Muscle of leg (tissue), 16 donors: ENCODE measurements at places on chromosomes 6 and 20. TPM values are rescaled to one million over a fixed set of nuclear protein-coding genes. Genes with fewer than 3 reads are reported as not detected.

DNA sequence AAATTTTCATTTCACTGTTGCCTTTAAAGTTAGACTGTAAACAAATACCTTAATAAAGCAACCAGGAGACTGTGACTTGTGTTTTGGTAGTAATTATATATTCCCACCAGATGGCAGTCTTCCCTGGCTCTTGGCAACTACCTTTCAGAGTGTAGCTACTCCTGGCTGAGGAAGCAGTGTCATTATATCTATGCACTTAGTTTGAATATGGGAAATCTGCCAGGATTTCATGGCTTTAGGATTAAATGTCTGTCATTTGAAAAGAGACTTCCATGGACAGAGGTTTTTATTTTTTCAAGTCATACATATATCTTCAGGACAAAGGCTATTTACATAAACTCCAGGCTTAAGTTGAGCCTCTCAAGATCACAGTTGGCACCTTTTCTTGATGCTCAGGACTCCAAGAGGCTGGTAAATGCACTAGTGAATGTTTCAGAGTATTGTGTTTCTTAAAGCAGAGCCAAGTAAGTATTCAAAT lies 160.1 kb downstream of the C6orf58 start:
- H3K36me3 ChIP-seq = no peaks in the 10 kb centered on the region
- no peak overlapping the region for H3K27ac ChIP-seq
- H3K27me3 ChIP-seq = no peaks in the 10 kb centered on the region
- DNase-seq = peak; percentile 81

DNA sequence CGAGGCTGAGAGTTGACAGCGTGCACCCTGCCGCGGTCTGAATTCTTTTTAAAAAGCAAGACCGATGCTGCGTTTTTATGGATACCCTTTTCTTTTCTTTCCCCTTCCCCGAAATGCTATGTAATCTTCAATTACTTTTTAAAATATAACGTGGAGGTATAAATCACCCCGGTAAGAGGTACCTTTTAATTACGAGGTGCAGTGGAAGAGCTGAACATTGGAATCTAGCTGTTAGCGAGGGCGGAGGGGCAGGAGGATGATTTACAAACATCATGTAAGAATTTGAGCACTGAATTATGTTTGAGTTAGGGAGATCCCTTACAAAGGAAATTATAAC lies 1.2 kb downstream of the EYA2 start:
- H3K27ac ChIP-seq = no peak overlapping the region
- H3K4me1 ChIP-seq = peaks cover 9% of the 10 kb centered on the region
- no peaks in the 10 kb centered on the region for H3K36me3 ChIP-seq
- H3K27me3 ChIP-seq = peaks cover 37% of the 10 kb centered on the region
- DNase-seq = no peak

- no peaks in the 10 kb centered on the region for H3K36me3 ChIP-seq
- H3K27ac ChIP-seq = no peak overlapping the region
- H3K4me3 ChIP-seq = no peak overlapping the region
- H3K27me3 ChIP-seq = no peaks in the 10 kb centered on the region
- no peaks in the 10 kb centered on the region for H3K4me1 ChIP-seq
- DNase-seq = no peak
These were observed 133.9 kb upstream of the PTPRT start for GRCh38 chr20:43323592-43323991.

DNA sequence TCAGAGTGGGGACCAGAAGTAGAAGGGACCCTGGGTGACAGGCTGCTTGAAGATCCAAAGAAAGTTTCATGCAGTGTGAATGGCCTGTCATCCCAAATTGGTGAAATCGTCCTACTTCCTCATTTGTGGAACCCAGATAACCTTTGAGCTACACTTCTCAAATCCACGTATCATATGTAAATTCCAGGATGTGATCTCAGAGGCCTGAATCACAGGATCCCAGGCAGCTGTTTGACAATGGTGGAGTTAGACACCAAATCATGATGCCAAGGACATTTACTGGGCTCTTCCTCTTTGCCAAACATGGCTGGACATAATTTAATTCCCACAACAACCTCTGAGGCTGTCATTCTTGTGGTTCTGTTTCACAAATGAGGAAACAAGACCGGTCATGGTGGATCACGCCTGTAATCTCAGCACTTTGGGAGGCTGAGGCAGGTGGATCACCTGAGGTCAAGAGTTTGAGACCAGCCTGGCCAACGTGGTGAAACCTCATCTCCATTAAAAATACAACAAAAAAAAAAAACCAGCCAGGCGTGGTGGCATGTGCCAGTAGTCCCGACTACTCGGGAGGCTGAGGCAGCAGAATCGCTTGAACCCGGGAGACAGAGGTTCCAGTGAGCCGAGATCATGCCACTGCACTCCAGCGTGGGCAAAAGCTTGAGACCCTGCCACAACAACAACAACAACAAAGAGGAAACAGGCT lies 39.9 kb upstream of the TTPAL start:
- H3K27me3 ChIP-seq = peaks cover 6% of the 10 kb centered on the region
- no peak overlapping the region for H3K4me3 ChIP-seq
- H3K36me3 ChIP-seq = no peaks in the 10 kb centered on the region
- DNase-seq = no peak
- H3K4me1 ChIP-seq = no peaks in the 10 kb centered on the region
- no peak overlapping the region for H3K27ac ChIP-seq

DNA sequence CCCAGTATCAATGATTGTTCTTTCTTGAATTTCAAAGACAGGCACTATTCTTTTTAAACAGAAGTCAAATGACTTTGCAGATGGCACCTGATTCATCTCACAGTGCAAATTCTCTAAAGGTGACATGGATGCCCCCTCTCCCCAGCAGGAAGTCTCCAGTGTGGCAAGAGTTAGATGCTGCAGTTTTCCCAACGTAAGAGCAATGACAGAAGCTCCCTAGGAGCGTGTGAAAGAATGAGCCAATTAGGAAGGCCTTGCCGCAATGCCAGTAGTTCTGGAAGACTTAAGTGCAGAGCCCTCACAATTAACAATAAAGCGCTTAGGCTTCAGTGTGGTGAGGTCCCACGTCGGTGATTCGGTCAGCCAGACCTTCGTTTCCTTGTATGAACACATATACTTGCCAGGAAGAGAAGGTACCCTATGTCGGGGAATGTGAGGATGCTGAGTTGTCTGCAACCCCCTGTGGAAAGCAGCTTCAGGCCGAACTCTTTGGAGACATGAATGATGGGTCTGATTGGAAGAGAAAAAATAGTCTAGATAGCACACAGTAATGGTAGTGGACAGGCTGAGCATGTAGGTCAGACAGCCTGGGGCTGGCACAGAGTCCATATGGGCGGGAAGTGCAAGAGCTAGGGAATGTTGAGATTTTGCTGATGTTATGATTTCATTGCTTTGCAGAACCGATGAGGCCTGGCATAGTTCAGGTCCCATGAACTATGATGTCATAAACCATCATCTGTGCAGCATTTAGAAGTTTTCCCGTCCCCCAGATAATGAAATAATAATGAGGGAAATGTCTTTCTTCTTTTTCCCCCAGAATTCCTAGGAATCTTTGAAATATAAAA lies 132.6 kb downstream of the PHACTR1 start:
- H3K4me1 ChIP-seq = no peaks in the 10 kb centered on the region
- H3K27ac ChIP-seq = no peak overlapping the region
- H3K36me3 ChIP-seq = no peaks in the 10 kb centered on the region
- DNase-seq = no peak
- H3K4me3 ChIP-seq = no peak overlapping the region

GRCh38 chr6:106856227-106856874 lies 118.2 kb downstream of the CD24 start:
- no peaks in the 10 kb centered on the region for H3K4me1 ChIP-seq
- H3K36me3 ChIP-seq = no peaks in the 10 kb centered on the region
- no peaks in the 10 kb centered on the region for H3K27me3 ChIP-seq
- no peak for DNase-seq
- H3K4me3 ChIP-seq = no peak overlapping the region

GRCh38 chr20:57628047-57628961 lies 8.1 kb upstream of the ZBP1 start:
- peak; percentile 92 for DNase-seq
- peak overlapping the region; percentile 86 for H3K27ac ChIP-seq
- H3K4me3 ChIP-seq = no peak overlapping the region
- H3K27me3 ChIP-seq = no peaks in the 10 kb centered on the region

DNA sequence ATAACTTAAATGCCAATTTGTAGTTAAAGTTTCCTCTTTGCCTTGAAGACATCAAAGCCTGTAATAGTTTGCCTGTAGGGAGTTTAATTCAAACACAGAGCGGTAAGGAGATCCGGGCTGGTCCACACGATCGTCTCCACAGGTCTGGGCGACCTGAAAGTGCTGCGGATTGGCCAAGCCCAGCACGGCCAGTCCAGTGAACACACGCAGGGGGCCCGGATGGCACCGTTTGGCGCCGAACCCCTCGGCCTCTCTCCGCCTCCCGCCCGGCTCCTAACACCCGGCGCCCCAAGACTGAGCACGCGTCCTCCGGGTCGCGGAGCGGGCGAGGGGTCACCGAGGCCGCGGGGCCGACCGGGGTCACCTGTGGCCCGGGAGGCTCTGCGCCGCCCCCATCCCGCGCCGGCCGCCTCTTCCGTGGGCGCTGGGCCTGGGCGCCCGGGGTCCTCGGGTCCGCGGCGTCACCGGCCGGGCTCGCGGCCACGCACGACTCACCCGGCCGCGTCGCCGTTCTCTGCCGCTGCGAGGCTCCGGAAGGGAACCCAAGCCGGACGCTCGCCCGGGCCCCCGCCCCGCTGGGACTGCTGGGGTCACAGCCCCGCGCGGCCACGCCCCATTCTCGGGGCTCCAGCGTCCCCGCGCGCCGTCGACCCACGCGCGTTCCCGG lies 481 bp downstream of the SERPINB6 start:
- no peaks in the 10 kb centered on the region for H3K27me3 ChIP-seq
- DNase-seq = peak; percentile 76
- H3K4me1 ChIP-seq = peaks cover 9% of the 10 kb centered on the region
- H3K36me3 ChIP-seq = no peaks in the 10 kb centered on the region
- peak overlapping the region; percentile 94 for H3K27ac ChIP-seq

GRCh38 chr20:58233393-58233792 lies 4.9 kb upstream of the ANKRD60 start:
- H3K36me3 ChIP-seq = peaks cover 4% of the 10 kb centered on the region
- DNase-seq = no peak
- no peak overlapping the region for H3K4me3 ChIP-seq
- peaks cover 5% of the 10 kb centered on the region for H3K4me1 ChIP-seq
- H3K27ac ChIP-seq = no peak overlapping the region

DNA sequence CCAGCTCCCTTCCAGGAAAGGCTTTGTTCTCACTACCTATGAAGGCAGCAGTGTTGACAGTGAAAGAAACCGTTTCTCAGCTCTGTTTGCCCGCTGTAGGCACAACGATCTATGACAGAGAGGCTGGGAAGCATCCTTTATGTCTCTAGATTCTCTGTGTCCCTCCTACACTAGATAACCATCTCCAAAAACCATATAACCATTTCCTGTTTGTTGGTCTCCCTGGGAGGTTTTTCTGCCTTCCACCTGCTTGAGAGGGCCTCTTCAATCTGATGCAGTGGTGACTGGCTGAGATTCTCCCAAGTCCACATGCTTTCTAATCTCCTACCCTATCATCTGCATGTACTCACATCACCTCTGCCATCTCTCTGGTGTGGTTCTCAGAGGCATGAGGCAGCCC lies 32.0 kb upstream of the TMEM217 start:
- peaks cover 2% of the 10 kb centered on the region for H3K4me1 ChIP-seq
- H3K27ac ChIP-seq = no peak overlapping the region
- no peaks in the 10 kb centered on the region for H3K27me3 ChIP-seq

DNA sequence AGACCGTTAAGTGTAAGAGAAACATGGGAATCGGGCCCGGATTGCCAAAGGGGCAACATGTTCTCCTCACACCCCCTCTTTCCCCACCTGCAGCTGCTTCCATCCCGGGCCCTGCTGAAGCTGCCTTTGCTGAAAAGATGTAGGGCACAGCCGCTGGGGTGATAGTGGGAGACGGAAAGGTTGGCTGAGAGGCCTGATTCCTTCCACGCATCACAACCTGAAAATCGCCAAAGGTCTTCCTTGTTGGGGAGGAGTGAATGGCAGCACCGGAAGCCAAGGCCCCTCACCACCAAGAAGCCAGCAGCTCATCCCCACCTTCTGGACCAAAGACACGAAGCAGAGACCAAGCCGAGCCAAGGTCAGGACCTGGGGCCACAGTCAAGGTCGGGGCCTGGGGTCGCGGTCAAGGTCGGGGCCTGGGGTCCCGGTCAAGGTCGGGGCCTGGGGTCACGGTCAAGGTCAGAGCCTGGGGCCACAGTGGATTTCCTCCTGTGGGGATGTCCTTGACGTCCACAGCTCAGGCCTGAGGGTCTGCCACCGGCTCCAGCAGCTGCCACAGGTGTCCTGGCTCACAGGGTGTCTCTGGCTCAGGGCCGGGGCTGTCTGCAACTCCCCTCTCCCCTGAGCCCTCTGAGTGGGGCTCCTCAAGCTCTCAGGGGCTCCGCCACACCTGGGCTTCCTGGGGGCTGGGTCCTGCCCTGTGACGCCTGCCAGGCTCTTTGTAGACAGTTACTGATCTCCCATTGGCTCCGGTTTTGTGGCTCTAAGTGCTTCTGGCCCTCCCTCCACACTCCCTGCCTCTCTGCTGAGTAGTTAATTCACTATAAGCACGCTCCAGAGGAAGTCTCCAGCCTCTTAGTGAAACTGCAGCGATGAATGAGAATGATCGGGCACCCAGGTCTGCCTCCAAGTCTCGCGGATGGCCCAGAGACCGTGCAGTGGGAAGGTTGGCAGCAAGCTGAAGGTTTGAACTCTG lies 5.5 kb upstream of the CHRNA4 start:
- H3K27me3 ChIP-seq = peaks cover 44% of the 10 kb centered on the region
- H3K36me3 ChIP-seq = no peaks in the 10 kb centered on the region
- no peak overlapping the region for H3K27ac ChIP-seq
- H3K4me3 ChIP-seq = no peak overlapping the region

- H3K27me3 ChIP-seq = no peaks in the 10 kb centered on the region
- peaks cover 2% of the 10 kb centered on the region for H3K4me1 ChIP-seq
- no peak for DNase-seq
- H3K27ac ChIP-seq = no peak overlapping the region
These were observed 113.0 kb downstream of the DST start for GRCh38 chr6:56529594-56530191.

Gene BPIFB4
- 0.09 TPM for total RNA-seq

Gene CLPSL1
- total RNA-seq = not detected

Gene MLIP
- 21.6 TPM for total RNA-seq

Gene MDFI
- total RNA-seq = 77.4 TPM

Gene ACTL10
- 0.49 TPM for total RNA-seq

Gene TSPYL4
- 11.8 TPM for total RNA-seq
